ENCODE measurements at places on chromosomes 6 and 20.

- DNase-seq, result no peak
Measured at GRCh38 chr6:52545406-52546119, 31.3 kb downstream of the TRAM2 start.

GRCh38 chr6:41527721-41528408 is 18.3 kb upstream of the FOXP4 start:
- no peak for DNase-seq

DNA sequence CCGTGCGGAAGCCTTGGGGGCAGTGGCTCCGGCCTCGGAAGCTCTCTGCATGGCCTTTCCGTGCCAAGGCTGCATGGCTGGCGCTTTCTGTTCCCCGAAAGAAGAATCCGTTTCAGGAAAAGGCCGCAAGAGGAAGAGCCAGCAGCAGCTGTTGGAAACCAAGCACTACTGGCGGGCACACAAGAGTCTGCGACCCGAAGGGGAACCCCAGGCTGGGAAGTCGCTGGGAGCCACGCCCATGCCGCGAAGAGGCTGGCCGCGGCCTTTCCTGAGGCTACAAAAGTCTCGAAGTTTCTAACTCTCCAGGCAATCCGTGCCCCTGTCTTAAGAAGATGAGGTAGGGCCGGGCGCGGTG is at the start of gene CGAS:
CGAS (minus strand) TSS at position 191 of the 355 bp plus-strand sequence; CDS start at position 75, 116 bp downstream.
- no peak for DNase-seq

GRCh38 chr6:109373762-109374161 is 8.5 kb downstream of the CD164 start:
- no peak for DNase-seq

DNA sequence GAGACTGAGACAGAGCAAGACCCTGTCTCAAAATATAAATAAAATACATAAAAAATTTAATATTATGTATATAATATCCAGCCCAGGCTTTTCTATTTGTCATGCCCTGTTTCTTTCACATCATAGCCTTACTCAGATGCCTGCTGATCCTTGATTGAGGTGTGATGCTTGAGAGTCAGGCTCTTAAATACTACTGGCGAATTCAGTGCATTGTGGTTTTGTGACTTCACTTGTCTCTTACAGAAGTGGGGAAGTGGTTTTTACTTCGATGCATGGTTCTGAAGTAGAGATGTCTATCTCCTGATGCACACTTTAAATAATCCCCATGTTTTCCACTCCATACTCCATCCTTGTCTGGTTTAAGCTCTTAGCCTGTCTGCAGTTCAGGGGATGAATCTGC is 29.1 kb downstream of the ASXL1 start:
- DNase-seq, result no peak

- DNase-seq, result no peak
Measured at GRCh38 chr20:57768519-57768918, 58.7 kb upstream of the PMEPA1 start.

DNA sequence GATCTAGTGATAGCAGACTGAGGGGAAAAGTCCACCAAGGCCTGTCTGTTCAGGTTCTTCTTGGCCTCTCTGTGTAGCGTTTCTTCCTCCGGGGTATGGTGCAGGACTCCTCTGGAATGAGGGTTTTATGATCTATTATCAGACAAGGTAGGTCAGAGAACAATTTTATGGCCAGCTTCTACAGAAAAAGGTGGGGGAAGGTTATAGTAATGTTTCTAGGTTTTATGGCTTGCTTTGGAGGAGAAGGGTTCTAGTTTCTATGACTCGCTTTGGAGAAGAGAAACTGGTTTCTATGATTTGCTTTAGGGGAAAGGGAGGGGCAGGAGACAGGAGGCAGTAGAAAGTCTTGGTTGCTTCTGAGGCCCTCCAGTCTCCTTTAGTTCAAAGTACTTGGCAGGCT is 144.8 kb upstream of the LAMA2 start:
- DNase-seq, result no peak

GRCh38 chr6:154981079-154981870 is 13.8 kb upstream of the TIAM2 start:
- no peak for DNase-seq

All from HTR-8/SVneo (cell line).